ENCODE measurements at places on chromosomes 7 and 10. TPM values are rescaled to one million over a fixed set of nuclear protein-coding genes. Genes with fewer than 3 reads are reported as not detected.

The CPA2 gene
- total RNA-seq: not detected

The TUBAL3 gene
- not detected for total RNA-seq

The CHAT gene
- total RNA-seq: not detected

The DMBT1 gene
- total RNA-seq: not detected

The SORCS3 gene
- 0.17 TPM for total RNA-seq

- no peaks in the 10 kb centered on the region for H3K27me3 ChIP-seq
- no peak overlapping the region for H3K4me3 ChIP-seq
- H3K27ac ChIP-seq: no peak overlapping the region
- no peaks in the 10 kb centered on the region for H3K36me3 ChIP-seq
- H3K4me1 ChIP-seq: no peaks in the 10 kb centered on the region
Observed at GRCh38 chr10:32419615-32420014, 26.3 kb upstream of the CCDC7 start.

GRCh38 chr10:87767253-87767652, 50.8 kb downstream of the ATAD1 start:
- DNase-seq: no peak
- no peaks in the 10 kb centered on the region for H3K27me3 ChIP-seq
- H3K4me1 ChIP-seq: peaks cover 6% of the 10 kb centered on the region
- peaks cover 42% of the 10 kb centered on the region for H3K36me3 ChIP-seq

DNA sequence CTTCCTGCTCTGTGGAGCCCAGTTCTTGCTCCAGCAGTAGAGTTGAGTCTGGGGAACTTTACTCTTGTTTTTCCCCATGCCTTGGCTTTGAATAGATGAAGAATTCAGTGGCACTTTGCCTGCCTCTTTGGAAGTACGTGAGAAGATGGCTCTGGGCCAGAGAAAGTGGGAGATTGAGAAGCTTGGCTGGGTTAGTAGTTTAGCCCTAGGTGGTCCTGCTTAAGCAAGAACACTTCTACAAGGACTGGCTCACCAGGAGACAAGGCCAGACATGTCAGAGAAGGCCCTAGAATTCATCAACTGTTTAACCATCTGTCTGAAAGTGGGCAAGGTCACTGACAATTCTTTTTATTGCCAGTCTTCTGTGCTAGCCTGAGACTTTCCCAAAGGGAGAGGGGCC, 410.3 kb downstream of the TYW1 start:
- no peak for DNase-seq
- no peak overlapping the region for H3K27ac ChIP-seq
- no peaks in the 10 kb centered on the region for H3K27me3 ChIP-seq
- no peak overlapping the region for H3K4me3 ChIP-seq

- DNase-seq: no peak
- no peak overlapping the region for H3K27ac ChIP-seq
- H3K4me3 ChIP-seq: no peak overlapping the region
- H3K36me3 ChIP-seq: no peaks in the 10 kb centered on the region
- H3K4me1 ChIP-seq: peaks cover under 1% of the 10 kb centered on the region
Observed at GRCh38 chr10:48317321-48317990, 11.0 kb downstream of the MAPK8 start.

DNA sequence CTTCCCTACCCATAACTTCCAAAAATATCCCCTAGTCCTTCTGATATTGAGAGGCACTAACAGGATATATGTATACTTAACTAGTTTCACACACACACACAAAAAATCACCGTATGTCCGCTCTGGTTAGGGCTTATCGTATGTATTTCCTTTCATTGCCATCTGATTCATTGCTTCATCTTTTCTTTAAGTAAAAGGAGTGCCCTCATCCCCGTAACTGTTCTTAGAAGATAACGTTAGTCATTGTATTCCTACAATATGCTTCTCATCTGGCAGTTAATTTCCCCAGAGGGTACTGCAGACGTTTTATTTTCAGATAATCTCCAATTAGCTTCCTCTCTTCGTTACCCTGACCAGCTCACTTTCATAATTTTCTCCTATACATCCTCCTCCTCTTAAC, 37.3 kb downstream of the NRCAM start:
- H3K36me3 ChIP-seq: no peaks in the 10 kb centered on the region
- peaks cover 22% of the 10 kb centered on the region for H3K27me3 ChIP-seq
- H3K27ac ChIP-seq: no peak overlapping the region
- no peak for DNase-seq
- H3K4me1 ChIP-seq: peaks cover 20% of the 10 kb centered on the region

DNA sequence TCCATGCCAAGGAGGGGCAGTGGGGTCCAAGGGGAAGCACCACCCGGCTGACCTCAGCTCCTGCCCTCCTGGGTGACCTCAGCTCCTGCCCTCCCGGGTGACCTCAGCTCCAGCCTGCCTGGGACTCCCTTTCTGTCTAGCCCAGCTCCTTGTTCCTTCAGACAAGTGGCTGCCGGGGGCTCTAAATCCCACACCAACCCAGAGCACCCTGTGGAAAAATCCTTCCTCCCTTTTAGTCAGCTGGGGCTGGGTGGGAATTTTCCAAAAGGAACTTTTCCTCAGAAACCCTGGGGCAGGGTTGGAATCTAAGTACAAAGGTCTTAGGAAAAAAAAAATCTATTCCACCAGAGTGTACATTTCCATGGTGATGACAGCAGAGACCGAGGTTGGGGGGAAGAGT, 36.3 kb downstream of the AKR1B1 start:
- no peaks in the 10 kb centered on the region for H3K4me1 ChIP-seq
- no peak overlapping the region for H3K4me3 ChIP-seq
- no peak for DNase-seq
- no peak overlapping the region for H3K27ac ChIP-seq

DNA sequence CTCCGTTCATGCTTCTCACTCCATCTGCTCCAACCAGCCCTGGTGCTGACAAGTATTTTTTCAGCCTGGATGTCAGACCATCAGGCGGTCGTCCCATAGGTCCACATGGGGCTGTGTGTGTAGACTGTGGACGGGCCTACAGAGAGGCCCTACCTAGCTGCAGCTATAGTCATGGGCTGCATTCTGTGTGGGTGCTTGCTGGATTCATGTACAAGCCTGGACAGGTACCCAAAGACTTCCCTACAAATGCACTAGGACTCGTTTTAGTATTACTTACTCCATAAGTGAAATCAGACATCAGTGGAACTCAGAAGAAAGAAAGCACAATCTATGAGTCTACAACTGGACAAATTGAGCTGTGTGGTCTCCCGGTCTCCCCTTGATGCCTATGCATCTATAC, 146.8 kb downstream of the PKD1L1 start:
- no peaks in the 10 kb centered on the region for H3K27me3 ChIP-seq
- H3K27ac ChIP-seq: no peak overlapping the region
- DNase-seq: no peak
- no peaks in the 10 kb centered on the region for H3K4me1 ChIP-seq
- no peak overlapping the region for H3K4me3 ChIP-seq

GRCh38 chr7:56157238-56157790, 41.1 kb upstream of the NUPR2 start:
- DNase-seq: no peak
- no peak overlapping the region for H3K27ac ChIP-seq
- no peaks in the 10 kb centered on the region for H3K4me1 ChIP-seq
- H3K4me3 ChIP-seq: no peak overlapping the region

- H3K36me3 ChIP-seq: no peaks in the 10 kb centered on the region
- peak; percentile 75 for DNase-seq
- H3K4me1 ChIP-seq: peaks cover 7% of the 10 kb centered on the region
- no peak overlapping the region for H3K4me3 ChIP-seq
Observed at GRCh38 chr10:28663576-28664368, 13.5 kb upstream of the BAMBI start.

DNA sequence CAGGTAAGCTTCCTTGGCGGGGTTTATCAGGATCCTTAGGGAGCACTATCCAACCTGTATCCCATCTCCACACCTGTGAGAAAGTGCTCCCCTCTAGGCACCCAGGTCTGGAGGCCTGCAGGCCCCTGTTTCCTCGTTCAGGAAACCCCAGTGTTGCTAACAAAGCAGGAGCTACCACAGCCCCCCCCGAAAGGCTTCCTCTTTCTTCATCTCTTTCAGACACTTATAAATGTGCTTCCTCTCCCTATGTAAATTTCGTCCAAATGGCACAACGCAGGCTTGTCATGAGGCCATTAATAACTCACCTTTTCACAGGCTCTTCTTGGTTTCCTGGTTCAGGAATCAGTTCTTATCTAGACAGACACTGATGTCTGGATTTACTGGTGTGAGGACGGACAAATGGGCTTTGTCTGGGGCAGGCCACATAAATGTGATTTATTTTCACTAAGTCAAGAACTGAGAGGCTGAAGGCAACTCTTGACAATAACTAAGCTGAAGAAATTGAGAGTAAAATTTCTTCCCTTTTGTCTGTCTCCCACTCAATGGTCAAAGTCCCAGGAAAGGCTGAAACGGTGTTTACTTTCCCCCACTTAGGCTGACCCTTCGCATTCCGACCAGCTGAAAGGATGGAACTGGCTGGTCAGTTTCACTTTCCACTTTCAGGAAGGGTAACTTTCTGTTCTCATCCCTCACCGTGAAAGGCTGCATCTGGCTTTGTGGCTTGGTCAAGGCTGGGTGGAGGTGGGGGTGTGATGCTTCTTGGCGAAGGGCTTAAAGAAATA, 46.8 kb downstream of the PIK3AP1 start:
- DNase-seq: no peak
- peaks cover 8% of the 10 kb centered on the region for H3K4me1 ChIP-seq
- no peaks in the 10 kb centered on the region for H3K27me3 ChIP-seq
- H3K36me3 ChIP-seq: no peaks in the 10 kb centered on the region
- H3K4me3 ChIP-seq: no peak overlapping the region

DNA sequence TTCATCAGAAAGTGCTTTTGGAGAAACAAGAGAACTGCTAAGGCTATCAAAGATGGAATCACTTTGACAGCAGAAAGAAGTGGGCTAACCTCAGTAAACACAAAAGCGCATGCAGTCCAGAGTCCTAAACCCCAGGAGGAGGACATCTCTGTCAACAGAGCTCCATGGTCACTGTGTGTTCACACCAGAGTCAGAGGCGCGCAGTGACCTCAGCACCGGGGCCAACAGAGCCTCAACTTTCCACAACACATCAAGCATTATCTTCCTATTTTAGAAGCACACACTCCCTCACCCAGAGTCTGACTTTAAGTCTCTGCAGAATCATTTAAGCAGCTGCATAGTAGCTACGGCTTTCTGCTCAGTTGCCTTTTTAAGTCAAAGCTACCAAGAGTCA, 195.3 kb downstream of the DIP2C start:
- H3K4me1 ChIP-seq: no peaks in the 10 kb centered on the region
- H3K27me3 ChIP-seq: peaks cover 3% of the 10 kb centered on the region
- H3K36me3 ChIP-seq: no peaks in the 10 kb centered on the region
- DNase-seq: no peak
- no peak overlapping the region for H3K4me3 ChIP-seq
- no peak overlapping the region for H3K27ac ChIP-seq

GRCh38 chr10:92699518-92700381, 10.0 kb downstream of the HHEX start:
- H3K27ac ChIP-seq: no peak overlapping the region
- H3K4me1 ChIP-seq: peaks cover 29% of the 10 kb centered on the region
- peak; percentile 43 for DNase-seq
- peaks cover 78% of the 10 kb centered on the region for H3K27me3 ChIP-seq
- peak overlapping the region; percentile 68 for H3K4me3 ChIP-seq

- peaks cover 2% of the 10 kb centered on the region for H3K27me3 ChIP-seq
- H3K36me3 ChIP-seq: no peaks in the 10 kb centered on the region
- H3K4me1 ChIP-seq: peaks cover 20% of the 10 kb centered on the region
- no peak overlapping the region for H3K27ac ChIP-seq
- no peak overlapping the region for H3K4me3 ChIP-seq
- DNase-seq: no peak
Observed at GRCh38 chr10:122515022-122515424, 45.5 kb upstream of the DMBT1 start.

DNA sequence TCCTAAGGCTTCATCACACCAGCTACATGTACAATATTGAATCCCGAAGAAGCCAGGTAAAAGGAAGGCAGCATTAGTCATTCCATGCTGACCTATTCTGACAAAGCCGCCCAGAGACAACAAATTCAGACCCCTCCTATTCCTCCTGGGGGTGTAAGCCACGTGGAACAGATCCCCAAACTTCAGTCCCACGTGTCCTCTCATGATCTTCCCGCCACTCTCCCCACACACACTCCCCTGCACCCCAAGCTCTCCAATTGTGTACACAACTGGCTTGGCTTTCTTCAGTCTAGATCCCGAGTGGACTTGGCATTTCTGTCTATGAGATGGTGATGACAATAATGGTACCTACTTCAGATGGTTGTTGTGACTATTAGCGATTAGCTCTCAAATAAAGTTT, 8.6 kb downstream of the PDE6C start:
- peaks cover 17% of the 10 kb centered on the region for H3K27me3 ChIP-seq
- no peaks in the 10 kb centered on the region for H3K4me1 ChIP-seq
- no peak overlapping the region for H3K4me3 ChIP-seq

DNA sequence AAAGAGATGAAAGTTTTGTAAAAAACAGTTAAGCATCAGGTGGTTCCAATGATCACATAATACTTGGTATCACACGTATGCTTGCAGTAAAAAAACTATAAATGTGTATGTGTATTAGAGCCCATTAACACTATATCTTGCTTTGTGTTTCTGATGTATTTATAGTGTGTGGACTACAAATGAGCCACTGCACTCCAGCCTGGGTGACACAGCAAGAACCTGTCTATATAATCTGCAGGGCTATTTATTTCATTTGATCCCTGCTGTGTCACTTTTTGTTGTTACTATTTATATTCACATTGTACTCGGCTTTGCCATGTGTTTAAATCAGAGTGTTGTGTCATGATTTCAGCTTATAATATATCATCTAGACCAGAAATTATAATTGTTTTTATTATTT, 487.8 kb upstream of the TEX47 start:
- no peaks in the 10 kb centered on the region for H3K27me3 ChIP-seq
- DNase-seq: no peak
- no peaks in the 10 kb centered on the region for H3K4me1 ChIP-seq

GRCh38 chr10:116045366-116046356, 227.3 kb downstream of the GFRA1 start:
- H3K4me1 ChIP-seq: no peaks in the 10 kb centered on the region
- no peak for DNase-seq
- no peaks in the 10 kb centered on the region for H3K36me3 ChIP-seq
- H3K27ac ChIP-seq: no peak overlapping the region

GRCh38 chr10:132820056-132820455, 34.1 kb upstream of the NKX6-2 start:
- H3K4me3 ChIP-seq: no peak overlapping the region
- H3K4me1 ChIP-seq: no peaks in the 10 kb centered on the region
- no peaks in the 10 kb centered on the region for H3K36me3 ChIP-seq
- no peak overlapping the region for H3K27ac ChIP-seq

Measured in activated CD4-positive, alpha-beta T cell treated with anti-CD3 and anti-CD28 coated beads, Interleukin-2, amount 10 ng/mL, durations not matched to agents 7 days and 5 days (primary cell).